Sciatic nerve (tissue), 2 donors: ENCODE measurements at places on chromosomes 3 and 15. TPM values are rescaled to one million over a fixed set of nuclear protein-coding genes. Genes with fewer than 3 reads are reported as not detected.

ZNF860 gene
- 0.89 TPM for total RNA-seq

CX3CR1 gene
- total RNA-seq, result 18.5 TPM

PRSS50 gene
- 0.13 TPM for total RNA-seq

DUOXA2 gene
- total RNA-seq, result not detected

GOLGA6L7 gene
- not detected for total RNA-seq

ESYT3 gene
- 12.6 TPM for total RNA-seq

DNASE1L3 gene
- 2.0 TPM for total RNA-seq

CRABP1 gene
- 28.8 TPM for total RNA-seq

SERINC4 gene
- 0.31 TPM for total RNA-seq

RBM6 gene
- total RNA-seq, result 148 TPM

SLC24A5 gene
- 0.89 TPM for total RNA-seq

CD276 gene
- 47.0 TPM for total RNA-seq

SLC22A14 gene
- 0.13 TPM for total RNA-seq

CCDC191 gene
- 13.9 TPM for total RNA-seq

MCF2L2 gene
- 2.6 TPM for total RNA-seq

CADPS gene
- 1.1 TPM for total RNA-seq

EFL1 gene
- total RNA-seq, result 16.0 TPM

ARPP21 gene
- 0.62 TPM for total RNA-seq

PARP6 gene
- total RNA-seq, result 113 TPM

RAB8B gene
- 69.4 TPM for total RNA-seq

CKMT1A gene
- total RNA-seq, result 0.36 TPM

CYP19A1 gene
- 24.0 TPM for total RNA-seq

GOLGA8M gene
- 16.0 TPM for total RNA-seq

PYGO1 gene
- total RNA-seq, result 15.1 TPM

AHSG gene
- total RNA-seq, result not detected

CD200R1 gene
- 3.2 TPM for total RNA-seq

MYD88 gene
- total RNA-seq, result 25.0 TPM

C3orf49 gene
- total RNA-seq, result not detected

MKRN3 gene
- total RNA-seq, result 2.3 TPM

NLGN1 gene
- total RNA-seq, result 26.0 TPM

GAP43 gene
- total RNA-seq, result 6.0 TPM

TUBGCP4 gene
- total RNA-seq, result 18.9 TPM

NR2F2 gene
- 242 TPM for total RNA-seq

PCLAF gene
- total RNA-seq, result not detected

TRPC1 gene
- total RNA-seq, result 30.4 TPM

CATSPER2 gene
- 12.5 TPM for total RNA-seq

SMCO1 gene
- not detected for total RNA-seq
